ENCODE measurements at places on chromosomes 6 and 20. TPM values are rescaled to one million over a fixed set of nuclear protein-coding genes. Genes with fewer than 3 reads are reported as not detected.

The RIMS4 gene
- not detected for total RNA-seq

The NTSR1 gene
- total RNA-seq, result 0.87 TPM

The FOXP4 gene
- 1.6 TPM for total RNA-seq

The IRF4 gene
- total RNA-seq, result under 0.01 TPM

The GINS1 gene
- total RNA-seq, result 4.0 TPM

The RBM24 gene
- 1.5 TPM for total RNA-seq

The OOEP gene
- not detected for total RNA-seq

The LRRC73 gene
- total RNA-seq, result 0.79 TPM

The TCFL5 gene
- total RNA-seq, result 18.1 TPM

The EPHA7 gene
- under 0.01 TPM for total RNA-seq

The CST9 gene
- total RNA-seq, result not detected

Measured in aortic smooth muscle cell (primary cell).